ENCODE measurements at places on chromosomes 4 and X. TPM values are rescaled to one million over a fixed set of nuclear protein-coding genes. Genes with fewer than 3 reads are reported as not detected.

GRCh38 chr4:20043991-20044390 lies 207.7 kb upstream of the SLIT2 start:
- DNase-seq = no peak

DNA sequence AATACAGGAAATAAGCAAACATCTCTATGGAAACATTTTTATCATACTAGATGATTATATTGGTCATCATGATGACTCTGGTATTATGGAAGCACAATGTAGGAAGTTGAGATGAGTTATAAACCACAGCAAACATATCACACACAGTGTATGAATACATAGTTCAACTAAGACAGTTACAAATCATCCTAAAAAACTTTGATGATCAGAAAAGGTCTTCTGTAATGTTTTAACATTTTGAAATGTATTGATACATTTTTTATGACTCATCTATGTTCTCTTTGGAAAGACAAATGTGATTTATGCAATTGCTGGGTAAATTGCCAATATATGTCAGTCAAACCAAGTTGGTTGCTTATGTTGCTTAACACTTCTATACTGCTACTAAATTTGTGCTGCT lies 4.8 kb downstream of the CXCL3 start:
- DNase-seq = no peak

- DNase-seq = peak; percentile 13
These were observed 93.3 kb downstream of the UGT8 start for GRCh38 chr4:114691865-114692264.

- DNase-seq = no peak
These were observed 195.5 kb downstream of the PTTG2 start for GRCh38 chr4:38155589-38156294.

DNA sequence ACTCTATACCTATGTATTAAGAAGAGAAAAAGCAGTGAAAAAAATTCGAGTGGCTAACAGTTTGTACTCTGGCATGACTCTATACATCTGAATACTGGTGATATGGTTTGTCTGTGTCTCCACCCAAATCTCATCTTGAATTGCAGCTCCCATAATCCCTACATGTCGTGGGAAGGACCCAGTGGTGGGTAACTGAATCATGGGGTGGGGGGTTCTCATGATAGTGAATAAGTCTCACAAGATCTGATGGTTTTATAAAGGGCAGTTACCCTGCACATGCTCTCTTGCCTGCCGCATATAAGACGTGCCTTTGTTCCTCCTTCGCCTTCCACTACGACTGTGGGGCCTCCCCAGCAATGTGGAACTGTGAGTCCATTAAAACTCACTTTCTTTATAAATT lies 70.4 kb downstream of the LRBA start:
- no peak for DNase-seq

- no peak for DNase-seq
These were observed 17.4 kb downstream of the ADAM29 start for GRCh38 chr4:174935607-174936006.

DNA sequence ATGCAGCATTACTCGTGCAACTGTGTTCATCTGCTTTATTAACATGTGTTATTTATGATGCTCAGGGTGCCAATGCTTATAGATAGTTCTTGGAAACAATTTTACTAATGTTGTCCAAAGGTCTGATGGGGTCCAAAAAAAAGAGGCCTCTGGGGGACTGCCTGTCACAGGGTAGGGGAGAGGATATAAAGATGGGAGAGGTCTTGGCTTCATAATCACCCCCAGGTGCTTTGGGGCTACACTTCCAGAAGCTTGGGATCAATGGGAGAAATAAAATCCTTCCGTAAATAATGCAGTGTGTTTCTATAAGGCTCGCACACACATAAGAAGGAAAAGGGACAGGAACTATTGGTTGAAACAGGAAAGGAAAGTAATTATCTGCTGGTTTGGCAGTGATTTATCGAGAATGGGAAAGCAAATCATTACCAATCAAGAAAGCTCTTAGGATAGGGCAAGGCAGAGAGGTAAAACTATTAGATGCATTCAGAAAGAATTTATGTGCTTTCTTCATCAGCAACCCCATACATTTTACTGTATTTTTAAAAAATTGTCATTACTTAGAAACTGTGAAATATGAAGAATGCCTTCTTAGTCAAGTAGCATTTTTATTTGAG lies 571.3 kb downstream of the PACRGL start:
- DNase-seq = no peak

- no peak for DNase-seq
These were observed 187.8 kb downstream of the TEX11 start for GRCh38 chrX:70720721-70721120.

DNA sequence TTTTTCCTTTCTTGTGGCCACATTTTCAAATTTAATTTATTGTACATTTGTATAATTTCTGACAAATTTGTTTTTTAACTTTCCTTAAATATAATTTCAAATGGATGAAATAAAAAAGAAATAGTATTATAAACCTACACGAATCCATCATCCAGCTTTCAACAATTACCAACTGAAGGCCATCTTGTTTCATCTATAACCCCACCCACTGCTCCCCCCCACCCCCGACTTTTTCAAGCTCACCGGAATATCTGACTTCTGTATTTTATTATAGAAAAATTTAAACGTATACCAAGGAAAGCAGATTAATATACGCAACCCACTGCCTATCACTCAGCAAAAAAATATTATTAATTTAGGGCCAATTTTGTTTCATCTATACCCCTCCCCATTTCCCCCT lies 1.1 kb downstream of the MORF4L2 start:
- no peak for DNase-seq

DNA sequence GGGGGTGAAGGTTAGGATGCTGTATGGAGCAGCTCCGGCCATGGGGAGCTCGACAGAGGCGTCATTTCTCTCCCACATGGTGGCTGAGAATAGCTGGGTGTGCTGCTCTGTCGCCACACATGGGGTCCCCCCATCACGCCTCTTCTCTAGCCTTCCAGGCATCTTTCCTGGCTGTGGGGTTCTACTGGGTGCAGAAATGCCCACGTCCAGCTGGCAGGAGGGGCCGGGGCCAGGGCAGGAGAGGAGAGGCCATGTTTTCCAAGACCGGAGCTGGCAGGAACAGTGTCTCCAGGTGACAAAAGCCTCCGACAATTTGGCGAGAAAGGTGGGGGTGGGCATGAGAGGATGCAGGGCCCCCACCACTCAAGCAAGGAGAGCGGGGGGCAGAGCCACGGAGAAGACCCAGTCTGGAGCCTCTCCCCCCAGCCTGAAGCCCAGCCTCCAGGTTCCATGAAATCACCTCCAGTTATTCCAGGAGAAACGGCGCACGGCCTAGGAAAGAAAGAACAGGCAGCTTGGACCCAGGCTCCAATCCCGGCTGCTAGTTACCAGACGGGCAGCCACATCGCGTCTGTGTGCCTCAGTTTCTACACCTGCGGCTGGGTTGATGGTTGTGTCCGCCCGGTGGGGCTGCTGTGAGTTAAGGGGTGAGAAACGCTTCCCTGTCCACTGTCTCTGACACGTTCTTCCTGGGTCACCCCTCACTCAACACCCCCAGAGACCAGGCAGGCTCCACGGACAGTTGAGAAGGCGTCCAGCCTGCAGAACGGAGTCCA lies 27.4 kb upstream of the SPON2 start:
- DNase-seq = no peak

DNA sequence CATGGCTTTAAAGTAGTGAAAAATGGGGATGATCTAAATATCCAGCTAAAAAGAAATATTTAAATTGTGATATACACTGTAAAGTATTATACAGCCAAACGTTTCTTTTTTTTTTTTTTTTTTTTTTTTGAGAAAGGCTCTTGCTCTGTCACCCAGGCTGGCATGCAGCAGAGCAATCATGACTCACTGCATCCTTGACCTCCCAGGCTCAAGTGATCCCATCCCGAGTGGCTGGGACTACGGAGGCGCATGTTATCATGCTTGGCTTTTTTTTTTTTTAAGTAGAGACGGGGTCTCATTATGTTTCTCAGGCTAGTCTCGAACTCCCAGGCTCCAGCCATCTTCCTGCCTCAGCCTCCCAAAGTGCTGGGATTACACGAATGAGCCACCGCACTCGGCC lies 17.1 kb downstream of the SMIM14 start:
- no peak for DNase-seq

GRCh38 chrX:118353081-118353850 lies 7.4 kb downstream of the WDR44 start:
- no peak for DNase-seq

GRCh38 chr4:129377131-129377845 lies 281.3 kb downstream of the C4orf33 start:
- DNase-seq = no peak

The AFM gene
- not detected for polyA plus RNA-seq

The ASB12 gene
- 0.19 TPM for polyA plus RNA-seq

The EDA2R gene
- polyA plus RNA-seq = 12.1 TPM

The NUDT11 gene
- polyA plus RNA-seq = not detected

The PRRG1 gene
- polyA plus RNA-seq = not detected

The NPNT gene
- 67.9 TPM for polyA plus RNA-seq

Data from GM12878 (cell line).